ENCODE measurements at places on chromosomes 5 and 9. TPM values are rescaled to one million over a fixed set of nuclear protein-coding genes. Genes with fewer than 3 reads are reported as not detected.

Gene MTMR12
- polyA plus RNA-seq = 14.3 TPM

Gene SLC28A3
- polyA plus RNA-seq = not detected

DNA sequence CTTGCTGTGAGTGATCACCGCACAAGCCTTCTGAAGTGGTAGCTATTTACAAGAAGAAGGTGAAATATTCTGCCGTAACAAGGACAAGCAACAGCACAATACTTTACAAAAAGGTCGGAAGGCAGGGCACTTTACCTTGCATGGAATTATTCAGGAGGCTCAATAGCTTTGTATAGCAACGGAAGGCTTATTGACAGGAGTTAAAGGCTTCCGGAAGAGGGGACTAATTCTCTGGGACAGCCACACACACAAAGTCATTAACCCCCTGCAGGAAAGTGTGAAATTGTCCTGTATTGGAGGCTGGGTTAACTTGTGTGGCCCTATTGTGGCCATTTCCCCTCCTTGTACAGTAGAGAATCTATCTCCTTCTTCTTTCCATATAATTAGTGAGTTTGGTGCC, 199.3 kb upstream of the SEMA6A start:
- DNase-seq = no peak

DNA sequence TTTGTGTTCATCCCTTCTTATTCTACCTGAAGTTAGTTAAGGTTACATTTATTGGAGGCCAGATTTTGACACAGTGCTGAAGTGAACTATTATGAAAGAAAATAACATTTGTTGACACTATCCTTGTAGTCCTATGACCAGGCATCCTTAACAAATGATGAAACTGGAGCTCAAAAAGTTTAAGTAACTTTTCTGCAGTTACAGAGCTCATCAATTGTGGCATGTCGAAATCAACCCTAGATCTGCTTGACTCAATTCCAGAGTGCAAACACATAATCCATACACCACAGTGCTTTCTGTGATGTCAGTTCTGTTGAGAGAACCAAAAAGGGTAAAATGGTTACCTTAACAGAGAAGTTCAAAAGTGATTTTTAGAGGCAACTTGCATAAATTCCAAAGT, 28.6 kb downstream of the KCNN2 start:
- DNase-seq = no peak

DNA sequence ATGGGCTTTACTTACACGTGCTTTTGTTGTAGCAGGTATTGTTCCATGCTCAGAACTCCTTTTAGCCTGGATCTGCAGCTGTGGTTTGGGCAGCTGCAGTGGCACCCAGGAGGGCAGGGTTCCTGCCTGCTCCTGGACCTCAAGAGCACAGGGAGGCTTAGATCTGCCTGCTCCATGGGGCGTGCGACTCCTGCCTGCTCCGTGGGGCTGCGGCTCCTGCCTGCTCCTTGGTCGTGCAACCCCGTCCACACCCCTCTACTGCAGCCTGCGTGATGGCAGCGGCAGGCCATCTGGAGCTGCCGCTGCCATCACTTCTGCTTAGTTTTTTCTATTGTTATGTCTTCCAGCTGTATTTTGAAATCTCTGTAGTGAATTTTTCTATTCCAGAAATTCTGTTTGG, 11.7 kb upstream of the UGT3A2 start:
- no peak for DNase-seq

Gene CENPP
- polyA plus RNA-seq = 4.9 TPM

- no peak for DNase-seq
These were observed 6.4 kb upstream of the DAB2IP start for GRCh38 chr9:121645003-121645402.

DNA sequence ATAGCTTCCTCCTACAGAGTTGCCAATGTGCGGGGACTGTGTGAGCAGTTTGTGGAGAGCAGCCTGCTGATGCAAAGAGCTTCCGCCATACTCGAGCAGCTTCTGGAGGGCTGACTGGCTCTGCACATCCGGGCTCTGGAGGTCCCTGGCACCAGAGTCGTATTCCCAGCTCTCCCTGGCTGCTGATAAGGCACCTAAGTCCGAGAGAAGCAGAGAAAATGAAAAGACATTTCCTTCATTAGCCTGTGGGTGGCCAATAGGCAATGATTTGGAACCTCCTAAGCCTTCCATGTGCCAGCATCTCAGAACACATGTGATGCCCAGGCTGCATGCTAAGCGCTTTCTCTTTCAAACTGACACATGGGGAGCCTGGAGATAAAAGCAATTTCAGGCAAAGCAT, 94.3 kb downstream of the TSSK1B start:
- no peak for DNase-seq

Gene PCDHGA11
- 3.0 TPM for polyA plus RNA-seq

DNA sequence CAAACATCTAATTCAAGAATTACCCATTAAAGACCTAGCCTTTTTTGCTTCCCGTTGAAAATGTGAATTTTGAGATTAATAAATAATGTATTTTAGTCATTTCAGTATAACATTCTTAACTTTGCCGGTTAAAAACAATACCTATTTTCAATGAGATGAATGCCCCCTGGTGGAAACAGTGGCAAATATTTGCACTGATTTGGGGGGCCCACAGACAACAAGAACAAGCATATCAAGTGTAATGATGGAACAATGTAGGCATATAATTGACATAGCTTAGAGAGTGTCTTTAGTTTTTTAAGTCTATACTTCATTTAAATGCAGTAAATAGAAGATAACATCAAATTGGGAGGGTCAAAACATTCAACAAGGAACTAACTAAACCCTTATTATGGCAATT, 111.9 kb downstream of the NTRK2 start:
- peak; percentile 29 for DNase-seq

DNA sequence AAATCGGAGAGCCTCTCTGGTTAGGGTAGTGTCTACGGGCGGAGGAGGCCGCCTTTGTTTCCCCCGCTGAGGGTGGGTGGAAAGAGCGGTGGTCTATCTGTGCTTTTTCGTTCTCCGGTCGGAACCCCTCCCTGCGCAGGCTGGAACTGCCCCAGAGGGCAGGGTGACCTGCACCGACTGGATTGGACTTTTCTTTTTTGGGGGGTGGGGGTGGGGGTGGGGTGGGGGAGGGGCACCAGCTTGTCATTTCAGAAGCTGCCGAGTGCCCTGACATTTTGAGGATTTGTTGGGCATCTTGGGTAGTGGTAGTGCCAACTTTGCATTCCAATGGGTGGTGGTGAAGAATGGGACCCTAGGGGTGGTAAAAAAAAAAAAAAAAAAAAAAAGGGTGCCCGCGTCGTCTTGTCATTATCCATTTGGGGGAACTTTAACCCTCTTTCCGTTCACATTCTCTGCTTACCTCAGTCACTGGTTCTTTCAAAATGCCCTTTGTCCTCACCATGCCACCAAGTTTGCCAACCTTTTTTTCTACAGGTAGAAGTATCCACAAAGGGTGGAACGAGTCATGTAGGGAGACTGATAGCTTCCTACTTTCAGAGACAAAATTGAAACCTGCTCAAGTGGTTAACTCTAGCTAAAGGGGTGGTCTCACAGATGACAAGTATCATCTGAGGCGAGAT, 1.3 kb downstream of the UBE2R2 start:
- no peak for DNase-seq

Gene OR13C5
- not detected for polyA plus RNA-seq

DNA sequence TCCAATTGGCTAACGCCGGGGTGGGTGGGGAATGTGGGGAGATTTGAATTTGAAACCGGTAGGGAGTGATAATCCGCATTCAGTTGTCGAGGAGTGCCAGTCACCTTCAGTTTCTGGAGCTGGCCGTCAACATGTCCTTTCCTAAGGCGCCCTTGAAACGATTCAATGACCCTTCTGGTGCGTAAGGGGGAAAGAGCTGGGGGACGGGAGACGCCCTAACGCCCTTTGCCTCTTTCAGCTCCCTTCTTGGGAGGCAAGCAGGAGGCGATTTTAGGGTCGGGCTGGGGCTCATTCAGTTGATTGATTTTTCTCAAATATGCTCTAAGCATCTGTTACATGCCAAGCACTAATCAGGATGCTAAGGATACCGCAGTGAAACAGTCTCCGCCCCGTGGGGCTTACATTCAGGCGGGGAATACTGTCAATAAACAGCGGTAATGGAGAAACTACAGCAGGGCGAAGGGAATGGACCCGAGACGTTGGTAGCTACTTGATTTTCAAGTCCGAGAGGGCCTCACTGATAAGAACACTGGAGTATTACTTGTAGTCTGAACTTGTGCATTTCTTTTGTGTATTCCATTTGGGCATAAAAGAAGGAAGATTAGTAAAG, at the start of gene HMMR:
HMMR (plus strand) TSS at position 71 of the 610 bp plus-strand sequence; CDS start at position 132, 61 bp downstream.
- no peak for DNase-seq

DNA sequence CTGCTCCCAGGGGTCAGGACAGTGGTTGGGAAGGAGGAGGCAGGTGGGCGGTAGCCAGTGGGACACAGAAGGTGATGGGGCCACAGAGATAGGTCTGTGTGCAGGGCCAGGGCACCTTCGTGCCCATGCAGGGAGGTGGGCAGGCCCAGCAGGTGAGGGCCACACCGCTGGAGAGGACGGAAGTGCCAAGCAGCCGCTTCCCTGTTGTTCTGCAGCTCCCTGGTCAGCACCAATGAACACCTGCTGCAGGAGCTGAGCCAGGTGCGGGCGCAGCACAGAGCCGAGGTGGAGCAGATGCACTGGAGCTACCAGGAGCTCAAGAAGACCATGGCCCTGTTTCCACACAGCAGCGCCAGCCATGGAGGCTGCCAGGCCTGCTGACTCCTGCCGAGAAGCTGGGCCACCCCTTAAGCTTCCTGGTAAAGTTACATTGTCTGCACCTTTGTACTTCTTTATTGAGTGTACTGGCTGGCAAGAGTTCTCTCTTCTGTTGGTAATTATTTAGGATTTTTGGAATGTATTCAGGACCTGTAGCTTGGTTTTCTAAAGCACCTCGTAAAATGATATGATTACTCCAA, 40.3 kb downstream of the TPPP start:
- no peak for DNase-seq

DNA sequence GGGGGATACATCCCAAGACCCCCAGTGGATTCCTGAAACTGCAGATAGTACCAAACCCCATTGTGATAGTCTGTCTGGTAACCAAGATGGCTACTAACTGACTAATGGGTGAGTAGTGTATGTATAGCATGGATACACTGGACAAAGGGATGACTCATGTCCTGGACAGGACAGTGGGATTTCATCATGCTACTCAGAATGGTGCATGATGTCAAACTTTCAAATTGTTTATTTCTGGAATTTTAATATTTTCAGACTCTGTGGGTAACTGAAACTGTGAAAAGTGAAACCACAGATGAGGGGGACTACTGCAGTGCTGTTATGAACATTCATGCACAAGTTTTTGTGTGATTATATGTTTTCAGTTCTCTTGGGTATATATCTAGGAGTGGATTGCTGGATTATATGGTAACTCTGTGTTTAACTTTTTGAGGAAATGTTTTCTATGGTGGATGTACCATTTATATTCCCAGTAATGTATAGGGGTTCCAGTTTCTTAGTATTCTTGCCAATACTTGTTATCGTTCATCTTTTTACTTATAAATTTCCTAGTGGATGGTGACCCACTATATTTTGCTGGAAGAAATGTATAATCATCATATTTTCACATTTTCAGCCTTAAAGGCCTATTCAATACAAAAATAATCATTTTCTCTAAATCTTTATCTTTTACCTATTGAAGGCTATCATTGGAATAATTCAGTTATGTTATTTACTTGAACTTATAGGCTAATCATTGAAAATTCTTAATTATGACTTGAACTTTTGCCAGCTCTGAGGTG, 140.9 kb downstream of the NR3C1 start:
- no peak for DNase-seq

Measured in hindlimb muscle (tissue), 1 donor.